Dermis microvascular lymphatic vessel endothelial cell (primary cell): ENCODE measurements at places on chromosomes 11 and 22.

DNA sequence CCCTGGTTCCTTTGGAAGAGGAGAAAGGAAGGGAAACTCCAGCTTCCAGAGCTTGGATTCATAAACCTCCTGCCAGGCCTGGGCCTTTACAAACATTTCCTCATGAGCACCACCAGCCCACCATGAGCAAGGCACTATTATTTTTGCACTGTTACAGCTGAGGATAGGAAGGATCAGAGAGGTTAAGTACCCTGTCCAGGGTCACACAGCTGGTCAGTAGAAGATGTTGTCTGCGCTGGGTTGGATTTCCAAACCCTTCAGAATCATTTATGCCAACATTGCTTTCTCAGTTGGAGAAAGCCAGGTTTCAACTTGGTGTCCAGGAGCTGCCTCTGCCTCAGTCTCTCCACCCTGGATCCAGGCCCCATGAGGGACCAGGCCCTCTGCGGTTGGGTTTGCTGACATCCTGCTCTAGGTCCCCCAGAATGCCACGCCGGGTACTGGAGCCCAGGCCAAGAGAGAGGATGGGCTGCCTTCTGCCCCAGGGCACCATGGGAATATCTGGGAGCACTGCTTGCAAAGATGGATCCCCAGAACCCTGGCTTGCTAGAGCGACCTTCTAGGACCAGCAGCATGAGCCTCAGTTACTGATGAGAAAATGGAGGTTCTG lies 29.7 kb upstream of the SHISAL1 start:
- no peak for DNase-seq

DNA sequence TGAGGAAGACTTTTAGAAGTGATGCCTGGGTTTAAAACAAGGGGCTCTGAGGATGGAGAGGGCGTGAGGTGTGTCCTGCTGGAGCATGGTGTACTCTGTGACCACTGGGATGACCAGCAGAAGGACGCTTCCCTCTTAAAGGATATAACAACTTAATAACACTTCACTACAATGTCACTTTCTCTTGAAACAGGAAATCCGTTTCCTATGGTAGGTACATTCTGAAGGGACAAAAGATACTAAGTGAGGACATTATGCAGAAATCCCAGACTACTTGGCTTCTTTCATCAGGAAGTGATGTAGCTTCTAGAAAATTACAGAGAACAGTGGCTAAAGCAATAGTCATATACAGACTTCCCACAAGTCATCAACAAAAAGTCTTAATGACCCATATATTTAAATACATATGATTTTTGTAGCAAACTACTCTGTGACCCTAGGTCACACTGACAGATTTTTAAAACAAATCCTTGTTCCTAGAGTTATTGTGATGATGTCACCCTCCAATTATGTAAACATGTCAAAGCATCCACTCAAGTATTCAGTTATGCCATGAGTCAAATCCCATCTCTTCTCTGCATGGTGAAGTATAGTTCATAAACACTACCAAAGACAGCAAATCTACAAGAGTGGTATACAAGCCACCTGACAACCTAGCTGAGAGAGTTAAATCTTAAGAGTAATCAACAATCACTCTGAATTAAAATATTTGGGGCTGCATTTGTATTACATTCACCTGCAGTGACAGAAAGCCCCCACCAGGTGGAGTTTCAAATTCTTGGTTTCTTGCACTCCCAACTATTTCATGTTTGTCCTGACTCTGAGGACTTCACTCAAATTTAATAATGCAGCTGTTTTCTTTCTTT lies 32.8 kb downstream of the PITPNB start:
- DNase-seq: no peak

- DNase-seq: no peak
Measured at GRCh38 chr11:134242376-134242775, 10.8 kb downstream of the THYN1 start.

DNA sequence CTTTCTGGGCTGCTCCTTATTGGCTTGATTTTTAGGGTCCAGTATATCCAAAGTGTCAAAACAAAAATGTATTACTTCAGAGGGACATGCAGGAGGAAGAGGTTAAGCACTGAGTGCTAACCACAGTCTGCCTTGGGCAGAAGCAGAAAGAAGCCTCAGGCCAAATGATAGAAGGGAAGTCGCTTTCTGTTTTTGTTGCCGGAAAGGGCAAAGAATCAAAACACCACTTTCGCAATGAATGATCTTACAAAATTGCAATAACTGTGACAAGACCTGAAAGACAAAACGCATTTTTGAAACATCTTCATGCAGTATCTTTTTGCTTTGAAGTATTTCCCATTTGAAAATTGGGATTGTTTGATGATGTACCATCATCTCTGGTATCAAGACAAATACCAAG lies 70.1 kb upstream of the PICALM start:
- DNase-seq: no peak

DNA sequence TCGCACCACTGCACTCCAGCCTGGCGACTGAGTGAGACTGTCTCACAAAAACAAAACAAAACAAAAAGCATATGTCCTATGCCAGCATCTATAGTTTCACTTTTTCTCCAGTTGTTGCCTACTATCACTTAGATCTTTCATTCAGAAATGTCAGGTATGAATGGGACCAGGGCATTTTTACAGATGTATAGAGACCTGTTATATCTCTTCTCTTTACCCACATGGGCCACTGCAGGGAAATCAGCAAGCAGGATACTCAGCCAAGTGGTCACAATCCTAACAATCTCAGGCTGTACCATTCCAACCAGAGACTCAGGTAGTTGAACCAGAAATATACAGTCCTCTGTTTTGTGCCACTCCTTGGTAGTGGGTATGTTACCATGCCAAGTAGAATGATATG lies 16.0 kb upstream of the SREBF2 start:
- DNase-seq: no peak

DNA sequence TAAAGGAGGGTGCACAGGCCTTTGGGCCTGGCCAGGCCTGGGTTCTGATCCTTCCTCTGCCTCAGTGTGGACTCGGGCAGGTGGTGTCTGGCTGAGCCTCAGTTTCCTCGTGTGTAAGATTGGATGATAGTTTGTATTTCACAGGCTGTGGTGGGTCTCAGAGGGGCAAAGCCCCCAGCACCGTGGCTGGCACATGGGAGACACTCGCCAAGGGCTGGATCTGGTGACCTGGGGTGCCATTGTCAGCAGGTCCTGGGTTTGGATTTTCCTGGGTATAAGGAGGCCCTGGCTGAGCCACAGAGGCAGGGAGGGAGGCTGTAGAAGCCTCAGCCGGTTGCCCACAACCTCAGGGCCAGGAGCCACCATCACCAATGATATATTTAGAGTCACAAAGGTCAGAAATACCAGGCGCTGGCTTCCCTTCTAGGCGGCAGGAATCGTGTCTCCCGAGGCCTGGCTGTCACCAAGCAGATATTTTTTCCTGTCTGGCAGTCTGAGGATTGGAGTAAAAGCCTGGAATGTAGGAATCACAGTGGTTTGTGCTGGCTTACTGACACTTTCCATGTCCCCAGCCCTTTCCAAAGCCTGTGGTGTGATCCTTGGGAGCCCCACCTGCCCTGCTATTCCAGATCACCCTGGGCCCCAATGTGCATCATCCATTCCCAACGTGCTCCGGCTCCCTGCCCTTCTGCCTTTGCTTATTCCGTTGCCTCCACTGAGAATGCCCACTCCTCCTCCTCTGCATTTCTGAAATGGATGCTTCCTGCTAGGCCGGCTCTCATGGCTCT lies 15.6 kb downstream of the KCNC1 start:
- DNase-seq: no peak

DNA sequence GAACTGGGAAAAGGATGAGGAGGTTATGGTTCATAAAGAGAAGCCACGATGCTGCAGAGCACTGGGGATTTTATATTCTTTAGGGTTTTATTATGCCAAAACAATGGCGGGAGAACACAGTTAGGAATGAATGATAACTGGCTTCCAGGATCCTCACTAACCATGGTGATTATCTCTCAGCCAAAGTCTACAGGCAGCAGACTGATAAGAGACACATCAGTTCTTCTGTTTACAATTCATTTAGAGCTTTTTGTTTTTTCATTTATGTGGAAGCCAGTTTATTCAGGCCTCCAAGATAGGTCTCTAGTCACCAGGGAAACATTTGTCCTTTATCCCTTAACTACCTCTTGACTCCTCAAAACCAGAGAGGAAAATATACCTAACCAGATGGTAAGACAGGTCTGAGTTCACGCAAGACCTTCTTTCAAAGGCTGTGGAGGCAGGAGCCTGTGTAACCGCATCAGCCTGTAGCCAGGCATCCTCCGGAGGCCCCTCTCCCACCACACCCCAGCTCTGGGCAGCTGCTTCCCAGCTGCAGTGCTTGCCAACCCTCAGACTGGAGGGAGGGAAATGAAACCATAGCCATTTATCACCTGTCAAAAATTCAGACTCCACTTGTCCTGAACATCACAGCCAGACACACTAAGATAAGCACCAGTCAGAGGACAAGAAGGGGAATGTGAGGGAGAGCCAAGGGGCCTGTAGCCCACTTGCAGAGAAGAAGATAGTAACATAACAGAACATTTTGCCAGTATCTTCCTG lies 57.2 kb upstream of the FAM181B start:
- DNase-seq: no peak

DNA sequence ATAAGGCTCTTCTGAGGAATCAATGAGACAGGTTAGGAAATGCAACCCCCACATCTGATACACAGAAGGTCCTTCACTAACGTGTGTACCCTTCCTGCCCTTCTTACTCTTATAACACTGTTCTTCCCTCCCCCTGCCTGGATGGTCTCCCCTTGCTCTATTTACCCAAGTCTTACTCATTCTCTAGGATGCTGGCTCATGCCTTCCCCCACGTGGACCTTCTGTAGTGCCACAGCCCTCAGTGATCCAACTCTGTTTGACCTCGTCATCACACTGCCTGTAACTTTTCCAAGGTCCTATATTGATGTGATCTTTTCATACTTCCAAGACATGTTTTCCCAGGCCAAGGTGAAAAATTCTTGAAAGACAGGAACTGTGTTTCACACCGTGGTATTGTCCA lies 79.8 kb downstream of the C11orf58 start:
- no peak for DNase-seq

GRCh38 chr11:120985718-120986569 lies 38.0 kb upstream of the TBCEL start:
- DNase-seq: peak; percentile 3

- DNase-seq: no peak
Measured at GRCh38 chr22:26702906-26703830, 45.8 kb downstream of the MIAT start.

DNA sequence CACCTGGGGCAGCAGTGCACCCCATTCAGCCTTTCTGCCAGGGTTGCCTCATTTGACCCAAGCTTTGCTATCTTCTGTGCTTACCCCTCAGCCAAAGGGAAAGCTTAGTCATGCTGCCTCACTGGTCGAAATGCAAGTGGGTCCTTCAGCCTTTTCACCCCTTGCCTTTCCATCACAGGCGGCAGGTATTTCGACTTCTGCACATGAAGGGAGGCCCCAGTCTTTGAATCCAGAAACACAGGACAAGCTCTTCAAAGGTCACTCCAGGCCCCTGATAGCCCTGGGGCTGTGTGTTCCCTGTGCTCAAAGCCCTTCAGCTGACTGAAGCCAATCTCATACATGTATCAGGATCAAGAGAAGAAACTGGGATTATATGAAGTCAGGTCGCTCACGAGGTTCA lies 129.7 kb downstream of the SNX19 start:
- DNase-seq: no peak

GRCh38 chr22:24857576-24857975 lies 51.6 kb downstream of the SGSM1 start:
- no peak for DNase-seq

DNA sequence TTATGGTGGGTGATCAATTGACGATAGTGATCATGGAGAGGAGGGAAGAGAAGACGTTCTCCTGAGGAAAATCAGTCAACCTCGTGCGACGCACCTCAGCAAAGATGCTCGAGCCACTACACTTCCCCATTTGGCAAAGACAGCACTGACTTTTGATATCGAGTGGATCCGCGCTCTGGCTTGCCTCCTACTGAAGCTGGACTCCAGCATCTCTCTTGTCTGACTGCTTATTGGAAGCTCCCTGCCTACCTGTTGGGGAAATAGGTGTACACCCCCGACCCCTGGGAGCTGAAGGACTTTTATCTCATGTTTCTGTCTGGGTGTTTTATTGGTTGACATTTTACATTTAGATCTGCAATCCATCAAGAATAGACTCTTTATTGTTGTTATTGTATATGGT lies 476.8 kb upstream of the B3GAT1 start:
- no peak for DNase-seq

GRCh38 chr22:35608088-35608487 lies 9.0 kb downstream of the MB start:
- no peak for DNase-seq

- DNase-seq: no peak
Measured at GRCh38 chr11:20474882-20475517, 87.5 kb downstream of the PRMT3 start.

GRCh38 chr11:72350752-72351151 lies 83.6 kb downstream of the CLPB start:
- no peak for DNase-seq

GRCh38 chr11:59173080-59173963 lies 1.4 kb downstream of the DTX4 start:
- DNase-seq: peak; percentile 23

DNA sequence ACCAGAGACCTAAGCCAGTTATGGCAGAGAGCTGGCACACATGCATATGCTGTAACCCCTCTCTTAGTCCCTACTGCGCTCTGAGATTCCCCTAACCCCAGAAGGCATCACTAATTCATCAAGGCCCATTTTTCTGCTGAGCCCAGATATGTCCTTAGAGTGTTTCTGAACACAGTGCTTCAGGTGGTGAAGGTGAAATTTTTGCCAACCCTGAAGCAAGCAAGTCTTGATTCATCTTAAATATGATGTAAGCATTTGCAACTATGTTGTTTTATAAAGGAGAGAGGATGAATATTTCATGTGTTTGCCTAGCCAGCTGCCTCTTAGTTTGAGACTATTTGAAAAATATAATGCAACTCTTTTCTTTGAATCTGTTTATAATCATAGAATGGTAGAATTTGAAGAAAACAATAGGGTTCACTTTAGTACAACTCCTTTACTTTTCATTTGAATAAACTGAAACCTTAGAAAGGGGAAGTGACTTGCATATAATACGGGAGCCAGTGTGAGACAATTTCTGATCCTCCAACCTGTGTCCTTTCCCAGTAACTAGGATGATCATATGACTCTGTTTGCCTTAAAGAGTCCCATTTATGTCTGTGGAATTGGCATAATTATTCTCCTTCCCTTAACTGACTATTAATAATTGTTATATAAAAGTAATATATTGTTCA lies 194.3 kb upstream of the MTNR1B start:
- DNase-seq: no peak

- peak; percentile 15 for DNase-seq
Measured at GRCh38 chr11:123111465-123111864, 49.5 kb upstream of the HSPA8 start.

DNA sequence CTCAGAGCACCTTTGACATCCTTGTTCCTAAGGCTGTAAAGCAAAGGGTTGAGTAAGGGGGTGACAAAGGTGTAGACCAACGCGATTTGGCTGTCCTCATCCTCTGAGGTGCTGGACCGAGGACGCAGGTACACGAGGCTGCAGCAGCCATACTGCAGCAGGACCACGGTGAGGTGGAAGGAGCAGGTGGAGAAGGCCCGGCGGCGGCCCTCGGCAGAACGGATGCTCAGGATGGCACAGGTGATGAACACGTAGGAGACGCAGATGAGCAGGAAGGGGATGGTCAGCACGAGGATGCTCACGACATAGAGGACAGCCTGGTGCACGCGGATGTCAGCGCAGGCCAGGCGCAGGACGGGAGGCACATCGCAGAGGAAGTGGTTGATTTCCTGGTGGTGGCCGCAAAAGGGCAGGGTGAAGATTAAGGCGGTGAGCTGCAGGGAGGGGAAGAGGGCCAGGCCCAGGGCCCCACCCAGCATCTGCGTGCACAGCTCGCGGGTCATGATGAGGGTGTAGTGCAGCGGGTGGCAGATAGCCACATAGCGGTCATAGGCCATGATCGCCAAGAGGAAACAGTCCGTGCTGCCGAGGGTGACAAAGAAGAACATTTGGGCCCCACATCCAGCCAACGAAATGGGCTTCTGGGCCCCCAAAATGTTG lies 632 bp downstream of the OR10Q1 start:
- DNase-seq: no peak
